ENCODE measurements at places on chromosomes 16 and 17.

DNA sequence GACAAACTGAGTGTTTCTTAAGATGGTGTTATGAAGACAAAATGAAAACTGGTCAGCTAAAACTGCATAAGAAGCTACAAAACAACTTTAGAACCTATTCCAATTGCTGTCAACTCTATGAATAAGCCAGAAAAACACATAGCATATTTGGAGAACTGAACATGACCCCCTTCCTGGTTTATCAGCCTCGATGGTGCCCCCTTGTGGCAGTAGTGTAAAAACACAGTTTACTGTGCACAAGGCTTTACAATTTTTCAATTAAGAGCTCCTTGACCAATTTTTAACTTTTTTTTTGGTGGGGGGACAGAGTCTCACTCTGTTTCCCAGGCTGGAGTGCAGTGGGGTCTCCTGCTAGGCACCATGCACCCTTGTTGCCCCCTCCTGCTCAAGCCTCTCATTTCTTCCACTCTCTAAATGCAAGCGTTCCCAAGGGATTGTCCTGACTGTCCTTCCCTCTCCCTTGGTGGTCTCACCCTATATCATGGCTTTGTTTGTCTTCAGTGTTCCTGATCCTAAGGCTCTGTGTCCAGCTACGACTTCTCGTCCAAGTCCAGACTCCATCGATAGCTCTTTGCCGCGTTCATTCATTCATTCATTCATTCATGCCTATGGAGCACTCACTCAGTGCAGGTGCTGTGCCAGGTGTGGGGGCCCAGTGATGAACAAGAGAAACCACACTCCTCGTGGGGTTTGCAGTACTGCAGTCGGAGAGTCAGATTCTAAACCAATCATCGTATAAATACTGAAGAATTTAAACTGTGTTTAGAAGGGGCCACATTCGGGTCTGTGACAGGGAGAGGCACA is 7.5 kb downstream of the EIF1 start:
- DNase-seq = peak; percentile 86

DNA sequence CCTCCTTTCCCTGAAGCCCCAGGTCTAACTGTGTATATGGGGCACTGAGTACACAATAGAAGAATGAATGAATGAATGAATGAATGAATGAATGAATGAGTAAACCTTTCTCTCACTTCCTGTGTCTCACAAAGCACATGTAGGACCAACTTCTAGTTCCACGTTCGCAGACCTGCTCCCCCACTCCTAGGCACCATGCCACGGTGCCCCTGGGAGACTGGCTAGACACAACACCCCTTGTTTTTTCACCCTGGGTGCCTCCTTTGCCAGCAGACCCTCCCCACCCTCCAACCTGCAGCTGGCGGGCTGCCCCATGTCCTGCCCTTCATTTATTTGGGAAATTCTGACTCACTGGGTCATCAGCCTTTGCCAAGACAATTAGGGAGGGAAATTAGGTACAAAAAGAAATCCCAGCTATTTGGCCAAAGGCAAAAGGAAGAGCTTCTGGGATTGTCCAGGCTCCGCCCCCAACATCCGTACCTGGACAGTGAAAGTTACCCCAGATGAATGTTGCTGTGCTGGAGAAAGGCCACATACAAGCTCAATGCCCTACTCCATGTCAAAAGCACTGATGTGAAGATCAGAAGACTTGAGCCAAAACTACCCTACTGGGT is 7.7 kb downstream of the CES1 start:
- no peak for DNase-seq

- DNase-seq = no peak
Measured at GRCh38 chr17:63703029-63703428, 3.1 kb upstream of the LIMD2 start.

GRCh38 chr17:56754523-56755208 is 79.1 kb downstream of the C17orf67 start:
- no peak for DNase-seq

DNA sequence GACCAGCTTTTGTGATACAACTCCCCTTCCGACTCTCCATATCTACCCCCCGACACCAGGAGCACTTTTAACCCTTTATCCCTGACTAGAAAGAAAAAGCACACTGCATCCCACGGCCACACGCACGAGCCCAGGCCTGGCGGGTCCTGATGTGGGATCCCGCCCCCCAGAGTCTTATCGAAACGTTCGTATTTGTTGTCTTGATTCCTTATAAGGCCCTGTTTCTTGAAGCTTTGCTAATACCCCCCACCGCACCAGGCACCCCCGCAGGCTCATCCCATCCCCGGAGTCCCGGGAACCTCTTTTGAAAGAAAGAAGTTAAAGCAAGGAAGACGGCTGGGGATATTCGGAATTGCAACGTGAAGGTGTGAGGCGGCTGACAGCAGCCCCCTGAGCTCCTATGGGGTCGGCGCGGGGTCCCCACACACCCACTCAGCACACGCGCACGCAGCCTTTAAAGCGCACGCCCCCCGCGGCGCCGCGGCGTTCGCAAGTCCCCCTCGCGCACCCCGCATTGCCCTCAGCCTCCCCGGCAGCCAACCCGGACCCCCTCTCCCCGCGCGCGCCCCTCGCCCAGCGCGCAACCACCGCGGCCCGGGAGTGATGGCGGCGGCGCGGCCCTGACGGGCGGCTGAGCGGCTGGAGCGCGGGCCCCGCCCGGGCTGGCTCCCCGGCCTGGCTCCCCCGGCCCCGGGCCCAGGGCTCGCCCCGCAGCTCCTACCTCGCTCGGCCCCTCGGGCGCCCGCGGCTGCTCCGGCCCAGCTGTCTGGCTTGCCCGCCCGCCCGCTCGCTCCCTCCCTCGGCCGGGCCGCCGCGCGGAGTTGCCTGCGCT is 448 bp downstream of the STAT5B start:
- peak; percentile 33 for DNase-seq

DNA sequence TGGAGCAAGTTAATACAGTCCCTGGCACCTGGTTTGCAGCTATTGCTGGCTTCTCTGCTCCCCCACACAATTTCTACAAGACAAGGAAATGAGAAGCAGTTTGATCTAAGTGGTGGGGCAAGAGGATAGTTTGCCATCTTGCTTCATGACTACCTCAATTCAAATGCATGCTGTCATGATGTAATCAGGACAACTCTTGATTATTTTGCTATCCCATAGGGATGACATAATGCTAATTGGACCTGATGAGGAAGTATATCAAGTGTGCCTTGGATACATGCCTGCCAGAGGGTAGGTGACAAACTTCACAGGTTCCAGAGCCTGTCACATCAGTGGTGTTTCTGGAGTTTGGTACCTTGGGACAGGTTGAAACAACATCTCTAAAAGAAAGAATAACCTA is 40.9 kb downstream of the SLFN5 start:
- DNase-seq = no peak

- no peak for DNase-seq
Measured at GRCh38 chr16:75048054-75048453, 49.2 kb downstream of the ZNRF1 start.

DNA sequence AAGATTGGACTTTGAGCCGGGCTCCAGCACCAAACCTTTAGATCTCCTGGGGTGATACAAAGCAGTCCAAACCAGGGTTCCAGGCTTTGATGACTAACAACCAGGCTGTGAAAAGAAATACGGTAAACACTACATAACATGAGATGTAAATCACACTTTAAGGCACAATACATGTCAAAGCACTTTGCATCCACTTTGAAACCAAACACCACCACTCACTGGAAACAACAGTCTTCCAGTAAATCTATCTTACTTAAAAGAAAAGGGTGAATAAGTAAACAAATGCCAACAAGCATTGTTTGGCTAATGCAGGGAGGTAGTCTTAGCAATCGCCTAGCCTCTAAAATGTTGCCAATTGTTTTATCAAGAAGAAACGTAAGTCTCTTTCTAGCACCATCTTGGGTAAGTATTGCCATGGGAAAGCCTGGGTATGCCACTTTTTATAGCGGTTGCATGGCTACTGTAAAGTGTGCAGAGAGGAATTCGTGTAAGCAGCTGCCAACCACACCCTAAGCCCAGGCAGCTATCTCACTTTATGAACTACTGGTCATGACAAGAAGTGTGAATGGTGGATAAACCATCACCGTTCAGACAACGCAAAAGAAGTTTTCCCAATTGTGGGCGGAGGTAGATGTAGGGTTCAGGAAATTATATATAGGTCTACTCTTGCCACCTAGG is 267.4 kb upstream of the PSMD7 start:
- DNase-seq = no peak

DNA sequence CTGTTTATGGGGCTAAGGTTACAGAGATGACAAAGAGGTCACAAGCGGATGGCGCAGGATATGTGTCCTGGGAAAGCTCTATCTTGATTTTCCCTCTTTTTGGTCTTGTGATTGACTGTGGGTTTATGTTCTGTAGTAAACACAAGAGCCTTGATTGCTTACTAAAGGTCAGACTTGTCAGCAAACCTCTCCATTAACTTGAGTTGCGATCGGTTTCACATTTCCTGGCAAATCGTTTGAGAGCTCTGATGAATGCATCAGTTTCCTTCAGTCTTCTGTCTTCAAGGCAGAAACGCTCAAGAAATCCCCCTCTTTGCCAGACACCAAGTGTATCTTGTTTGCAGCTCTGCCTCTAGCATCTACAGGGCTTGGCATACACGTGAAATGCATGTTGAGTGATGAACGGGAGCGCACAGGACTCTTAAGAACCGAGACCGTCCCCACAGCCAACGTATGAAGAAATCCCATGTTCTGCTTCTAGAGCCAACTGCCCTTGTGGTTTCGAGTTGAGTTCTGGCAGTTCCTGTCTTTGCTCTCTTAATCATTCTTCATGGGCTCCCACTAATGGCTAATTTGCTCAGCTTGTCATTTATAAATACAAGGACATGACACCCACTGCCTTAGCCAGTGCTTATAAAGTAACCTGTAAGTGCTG is 143.3 kb downstream of the PITPNC1 start:
- no peak for DNase-seq
